Pericardium fibroblast (primary cell): ENCODE measurements at places on chromosomes 16 and 17. TPM values are rescaled to one million over a fixed set of nuclear protein-coding genes. Genes with fewer than 3 reads are reported as not detected.

AKAP10 gene
- 13.8 and 15.2 TPM in 2 replicates for total RNA-seq

KCNJ18 gene
- total RNA-seq: not detected in 2 replicates

HCRT gene
- not detected in 2 replicates for total RNA-seq

MYH1 gene
- total RNA-seq: 0.09 TPM in 1 of 2 replicates, not detected in the other

SULT1A1 gene
- total RNA-seq: 10.6 and 47.4 TPM in 2 replicates

PRSS53 gene
- total RNA-seq: 0.58 and 1.2 TPM in 2 replicates

ETV4 gene
- 4.3 and 4.9 TPM in 2 replicates for total RNA-seq

KRTAP3-2 gene
- total RNA-seq: not detected in 2 replicates

CIBAR2 gene
- total RNA-seq: not detected in 2 replicates

KRT40 gene
- not detected in 2 replicates for total RNA-seq

PIK3R5 gene
- total RNA-seq: not detected in 2 replicates

ARSG gene
- 0.35 and 1.4 TPM in 2 replicates for total RNA-seq

HASPIN gene
- total RNA-seq: 0.47 and 1.4 TPM in 2 replicates

NUPR1 gene
- 58.2 and 72.5 TPM in 2 replicates for total RNA-seq

PDILT gene
- total RNA-seq: not detected in 2 replicates

C1QL1 gene
- 2.6 and 13.5 TPM in 2 replicates for total RNA-seq

KRT27 gene
- not detected in 2 replicates for total RNA-seq
